ENCODE measurements at places on chromosomes 5 and 9.

DNA sequence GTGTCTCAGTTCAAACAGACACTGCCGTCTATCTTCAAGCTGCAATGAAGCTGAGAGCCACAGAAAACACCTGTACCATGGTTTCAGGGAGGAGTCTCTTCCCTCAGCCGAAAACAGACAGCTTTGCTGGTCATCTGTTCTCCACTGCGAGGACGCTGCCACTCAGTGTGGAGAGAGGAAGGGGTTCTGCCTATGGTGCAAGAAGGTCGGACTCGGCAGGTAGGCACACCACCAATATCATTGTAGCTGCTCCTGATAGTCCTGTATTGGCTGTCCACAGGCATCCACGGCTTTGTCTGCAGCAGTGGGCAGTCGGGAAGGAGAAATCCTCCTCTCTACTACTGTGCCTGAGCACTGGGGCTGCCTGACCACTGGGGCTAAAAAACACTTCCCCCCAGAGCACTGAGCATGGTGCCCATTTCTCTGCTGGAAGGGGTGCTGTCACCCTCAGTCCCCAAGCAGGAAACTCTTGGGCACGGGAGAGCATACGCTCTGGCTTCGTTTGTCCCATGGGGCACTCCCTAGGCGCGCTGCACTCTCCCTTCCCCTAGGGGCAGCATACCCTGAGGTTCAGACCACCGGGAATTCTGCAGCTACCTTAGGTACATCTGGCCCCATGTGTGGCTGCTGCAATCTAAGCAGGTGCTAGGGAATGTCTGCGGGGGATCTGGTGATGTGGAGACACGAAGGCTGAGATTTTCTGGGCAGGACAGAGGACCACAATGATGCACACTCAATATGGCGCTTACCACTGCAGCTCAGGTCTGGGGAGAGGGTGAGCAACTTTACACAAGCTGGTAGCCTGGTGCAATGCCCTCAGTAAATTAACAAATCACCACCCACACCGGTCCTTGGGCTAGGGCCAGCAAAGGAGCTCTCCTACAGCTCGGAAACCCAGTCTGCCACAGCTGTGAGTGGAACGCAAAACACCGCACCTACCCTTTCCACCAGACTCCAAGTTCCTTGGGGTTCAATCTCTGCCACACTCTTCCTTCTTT is 880.9 kb upstream of the SEMA6A start:
- no peak for DNase-seq

DNA sequence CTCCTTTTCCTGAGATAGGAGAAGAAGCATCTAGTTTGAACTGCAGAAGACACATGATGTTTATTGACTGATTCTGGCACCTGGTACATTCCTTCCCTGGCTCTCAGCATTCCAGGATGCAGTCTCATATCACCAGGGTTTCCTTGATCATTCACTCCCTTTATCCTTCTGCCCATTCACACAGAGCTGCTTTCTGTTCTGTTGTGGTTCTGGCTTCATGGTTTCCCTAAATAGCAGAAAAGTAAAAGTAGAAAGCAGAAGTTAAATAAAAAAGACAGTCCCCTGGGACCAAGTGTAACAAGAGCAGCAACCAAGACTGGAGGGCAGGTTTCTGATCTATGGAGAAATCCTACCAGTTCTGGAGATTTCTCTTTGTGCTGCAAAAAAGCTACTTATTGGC is 3.2 kb downstream of the IFNA8 start:
- no peak for DNase-seq

DNA sequence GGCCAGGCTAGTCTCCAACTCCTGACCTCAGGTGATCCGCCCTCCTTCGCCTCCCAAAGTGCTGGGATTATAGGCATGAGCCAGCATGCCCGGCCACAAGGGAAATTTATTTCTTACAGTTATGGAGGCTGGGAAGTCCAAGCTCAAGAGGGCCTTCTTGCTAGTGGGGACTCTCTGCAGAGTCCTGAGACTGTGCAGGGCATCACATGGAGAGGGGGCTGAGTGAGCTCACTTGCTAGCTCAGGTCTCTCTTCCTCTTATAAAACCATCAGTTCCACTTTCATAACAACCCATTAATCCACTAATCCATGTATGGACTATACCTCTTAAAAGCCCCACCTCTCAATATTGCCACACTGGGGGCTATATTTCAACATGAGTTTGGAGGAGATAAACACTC is 5.1 kb upstream of the SPIN1 start:
- no peak for DNase-seq

- DNase-seq: no peak
These were observed 14.0 kb downstream of the ARL14EPL start for GRCh38 chr5:116046261-116046660.

DNA sequence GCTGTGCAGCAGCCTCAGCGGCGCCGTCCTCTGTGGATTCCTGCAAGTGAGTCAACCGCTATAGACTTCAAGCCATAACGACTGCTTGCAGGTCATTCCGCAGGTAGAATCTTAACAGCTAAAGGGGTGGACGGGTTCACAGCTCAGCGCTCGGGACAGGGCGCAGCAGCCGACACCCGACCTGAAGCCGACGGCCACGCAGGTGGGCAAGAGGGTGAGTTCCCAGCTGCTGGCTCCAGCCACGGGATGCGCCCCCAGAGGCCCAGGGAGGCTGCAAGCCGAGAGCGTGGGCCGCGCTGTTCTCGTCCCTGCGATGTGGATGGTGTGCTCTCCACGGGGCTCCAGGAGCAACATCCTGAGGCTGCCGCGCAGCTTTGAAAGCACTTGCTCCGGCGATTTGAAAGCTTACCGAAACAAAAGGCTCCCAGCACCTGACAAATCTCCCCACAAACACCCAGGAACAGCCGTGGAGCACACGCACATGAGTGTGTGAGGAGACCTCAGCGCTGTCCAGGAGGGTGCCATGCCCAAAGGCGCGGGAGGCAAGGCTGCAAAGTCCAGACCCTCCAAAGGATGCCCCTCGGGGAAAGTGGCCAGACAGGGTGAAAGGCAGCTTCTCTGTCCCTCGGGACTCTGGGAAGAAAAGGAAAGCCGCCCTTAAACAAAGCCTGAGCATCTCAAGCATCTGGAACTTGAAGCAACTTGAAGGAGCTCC is 48.7 kb downstream of the EXD3 start:
- DNase-seq: no peak

- no peak for DNase-seq
These were observed 79.9 kb downstream of the SETX start for GRCh38 chr9:132274861-132275260.

DNA sequence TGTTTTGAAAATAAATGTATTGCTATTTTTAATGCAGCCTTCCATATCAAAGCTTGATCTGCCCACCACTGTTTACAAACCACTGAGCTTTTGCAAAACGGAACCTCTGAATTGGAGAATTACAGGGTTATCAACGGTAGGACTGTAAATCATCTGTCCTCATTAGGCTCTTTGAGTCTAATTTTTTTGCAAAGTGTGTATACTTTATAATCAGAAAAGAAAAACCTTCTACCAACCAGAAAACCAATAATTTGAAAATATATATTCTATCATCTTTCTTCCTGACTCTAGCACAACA is 6.8 kb upstream of the SLC2A8 start:
- DNase-seq: no peak

DNA sequence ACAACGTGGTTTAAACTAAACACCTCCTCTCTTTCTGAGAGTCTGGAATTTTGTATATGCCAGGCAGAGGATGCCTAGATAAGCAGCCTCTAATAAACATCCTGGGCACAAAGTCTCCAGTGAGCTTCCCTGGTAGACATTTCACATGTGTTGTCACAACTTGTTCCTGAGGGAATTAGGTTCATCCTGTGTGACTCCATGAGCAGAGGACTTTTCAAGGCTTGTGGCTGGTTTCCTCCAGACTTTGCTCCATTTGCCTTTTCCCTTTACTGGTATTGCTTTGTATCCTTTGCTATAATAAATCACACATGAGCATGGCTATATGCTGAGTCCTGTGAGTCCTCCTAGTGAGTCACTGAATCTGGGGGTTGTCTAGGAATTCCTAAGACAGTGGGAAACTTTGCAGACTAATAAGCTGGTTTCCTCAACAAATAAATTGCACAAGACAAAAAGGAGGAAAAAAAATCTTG is 77.4 kb downstream of the NR2F1-AS1 start:
- no peak for DNase-seq

- DNase-seq: no peak
These were observed 127.0 kb downstream of the SAXO1 start for GRCh38 chr9:18905883-18906629.

GRCh38 chr5:161547738-161548486 is 1.4 kb upstream of the GABRB2 start:
- no peak for DNase-seq

DNA sequence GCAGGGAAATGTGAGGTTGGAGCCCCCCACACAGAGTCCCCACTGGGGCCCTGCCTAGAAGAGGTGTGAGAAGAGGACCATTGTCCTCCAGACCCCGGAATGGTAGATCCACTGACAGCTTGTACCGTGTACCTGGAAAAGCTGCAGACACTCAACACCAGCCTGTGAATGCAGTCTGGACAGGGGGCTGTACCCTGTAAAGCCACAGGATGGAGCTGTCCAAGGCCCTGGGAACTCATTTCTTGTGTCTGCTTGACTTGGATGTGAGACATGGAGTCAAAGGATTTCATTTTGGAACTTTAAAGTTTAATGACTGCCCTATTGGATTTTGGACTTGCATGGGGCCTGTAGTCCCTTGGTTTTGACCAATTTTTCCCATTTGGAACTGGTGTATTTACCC is 535.0 kb upstream of the MEF2C start:
- no peak for DNase-seq

GRCh38 chr5:169970911-169971765 is 9.2 kb downstream of the INSYN2B start:
- DNase-seq: no peak

GRCh38 chr9:26260238-26260637 is 582.0 kb upstream of the TUSC1 start:
- DNase-seq: no peak

GRCh38 chr9:83473488-83473971 is 64.7 kb downstream of the FRMD3 start:
- no peak for DNase-seq

DNA sequence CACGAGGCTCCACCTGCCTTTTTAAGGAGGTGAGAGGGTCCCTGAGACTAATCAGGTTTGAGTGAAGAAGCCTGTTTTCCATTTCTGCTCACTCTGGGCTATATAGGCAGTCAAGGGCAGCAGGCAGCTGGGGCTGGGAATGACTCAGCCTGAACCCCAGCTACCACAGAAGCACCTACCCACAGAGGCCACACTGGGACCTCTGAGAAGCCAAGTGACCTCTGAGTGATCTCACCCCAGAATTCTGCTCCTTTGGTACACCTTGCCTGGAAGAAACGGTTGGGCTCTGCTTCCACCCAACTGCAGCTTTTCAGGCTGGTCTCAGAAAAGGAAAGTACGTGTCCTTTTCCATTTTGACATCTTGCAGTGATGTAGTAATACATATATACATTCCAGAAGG is 6.8 kb downstream of the FAM219A start:
- DNase-seq: no peak

Measured in T-cell (primary cell).